ENCODE measurements at places on chromosomes 1 and 21. TPM values are rescaled to one million over a fixed set of nuclear protein-coding genes. Genes with fewer than 3 reads are reported as not detected.

Gene KCNH1
- not detected for total RNA-seq

Gene TENT5C
- 112 TPM for total RNA-seq

Gene FLG2
- total RNA-seq = not detected

GRCh38 chr1:230427981-230428380 is 1.8 kb upstream of the PGBD5 start:
- DNase-seq = no peak

DNA sequence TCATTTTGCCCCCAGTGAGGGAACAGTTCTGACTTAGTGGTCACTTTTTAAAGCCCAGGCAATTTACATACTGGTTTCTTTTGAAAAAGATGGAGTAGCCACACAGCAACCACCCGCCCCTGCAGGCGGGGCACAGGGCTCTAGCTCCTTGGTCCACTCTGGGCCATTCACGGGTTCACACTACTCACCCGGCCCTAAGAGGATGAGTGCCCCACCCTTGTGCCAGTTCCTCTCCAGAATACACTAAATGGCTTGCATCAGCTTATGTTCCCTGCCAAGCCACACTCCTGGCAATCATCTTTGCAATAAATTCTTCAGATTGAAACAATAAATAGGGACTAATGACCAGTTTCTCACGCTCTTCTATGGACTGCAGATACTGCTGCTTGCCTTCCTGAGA is 15.7 kb upstream of the ATP13A2 start:
- no peak for DNase-seq

GRCh38 chr21:44262338-44263056 is 800 bp upstream of the DNMT3L start:
- DNase-seq = no peak

- no peak for DNase-seq
Measured at GRCh38 chr1:209403921-209404320, 179.6 kb upstream of the CAMK1G start.

Measured in B cell (primary cell).